ENCODE measurements at places on chromosomes 1 and 21.

DNA sequence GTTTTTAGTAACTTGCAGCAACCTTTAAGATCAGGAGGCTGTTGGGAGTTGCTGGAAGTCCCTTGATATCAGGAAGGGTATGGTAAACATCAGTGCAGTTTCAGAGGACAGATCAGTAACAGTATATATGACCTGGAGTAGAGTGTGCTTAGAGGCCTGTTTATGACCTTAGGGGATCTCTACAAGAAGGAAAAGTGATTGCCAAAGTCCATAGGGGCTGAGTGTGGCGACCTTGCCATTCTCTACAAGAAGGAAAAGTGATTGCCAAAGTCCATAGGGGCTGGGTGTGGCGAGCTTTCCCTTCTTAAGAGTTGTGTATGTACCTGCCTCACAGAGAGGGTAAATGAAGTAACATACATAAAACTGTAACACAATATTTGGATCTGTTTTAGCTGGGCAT lies 28.5 kb upstream of the AXDND1 start:
- no peak for DNase-seq

DNA sequence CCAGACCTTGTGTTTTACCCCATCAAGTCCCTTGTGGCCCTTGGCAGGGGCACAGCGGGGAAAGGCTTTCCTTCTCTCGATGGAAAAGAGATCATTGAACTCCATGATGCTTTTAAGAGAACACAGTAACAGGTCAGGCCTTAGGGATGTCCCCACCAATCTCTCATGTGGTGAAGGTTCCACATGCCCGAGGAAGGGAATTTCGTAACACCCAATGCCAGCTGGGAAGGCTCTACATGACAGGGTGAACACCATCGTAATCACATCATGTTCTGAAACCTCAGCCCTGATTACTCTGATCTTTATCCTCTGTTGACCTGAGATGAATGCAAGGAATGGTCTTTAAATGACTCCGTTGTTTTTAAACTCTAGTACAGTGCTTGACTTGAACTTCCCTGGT lies 105.5 kb upstream of the SPAG17 start:
- DNase-seq = no peak

DNA sequence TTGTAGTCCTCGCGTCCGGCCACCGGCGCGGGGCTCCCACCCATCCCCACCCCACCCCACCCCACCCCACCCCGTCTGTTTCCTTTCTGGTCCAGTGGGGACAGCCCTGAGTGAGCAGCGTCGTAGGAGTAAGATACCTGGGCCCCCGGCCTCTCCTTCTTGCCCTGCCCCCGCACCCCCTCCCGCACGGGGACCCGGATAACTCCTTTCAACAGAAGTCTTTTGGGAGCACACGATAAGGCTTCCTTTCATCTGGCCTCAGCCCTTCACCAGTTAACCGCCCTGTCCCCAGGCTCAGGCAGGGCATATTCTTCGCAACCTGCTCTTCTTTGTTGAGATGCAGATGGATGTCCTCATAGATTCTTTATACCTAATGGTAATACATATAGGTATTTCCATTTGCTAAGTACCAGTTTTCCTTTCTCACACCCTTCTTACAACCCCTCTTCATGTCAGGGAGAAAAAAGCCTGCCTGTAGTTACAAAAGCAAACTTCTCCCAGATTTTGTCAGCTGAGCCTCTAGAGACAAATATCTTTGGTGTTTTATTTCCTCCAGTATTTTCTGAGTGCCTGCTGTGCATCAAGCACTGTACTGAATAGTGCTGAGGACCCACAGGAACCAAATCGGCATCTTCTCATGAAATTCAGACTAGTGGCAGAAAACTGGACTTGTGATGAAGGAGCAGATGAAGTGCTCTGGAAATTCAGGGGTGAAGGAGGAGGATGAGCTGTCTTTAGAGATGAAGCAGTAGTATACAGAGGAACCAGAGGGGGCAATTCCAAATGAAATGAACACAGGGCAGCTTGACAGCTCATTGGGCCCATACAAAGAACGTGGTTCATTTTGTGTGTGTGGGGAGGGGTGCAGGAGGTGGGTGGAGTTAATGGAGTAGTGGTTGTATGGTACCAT lies 33.6 kb downstream of the SLC2A1 start:
- peak; percentile 27 for DNase-seq

GRCh38 chr1:186753241-186753640 lies 73.0 kb upstream of the PTGS2 start:
- DNase-seq = no peak

GRCh38 chr1:219119839-219120238 lies 53.8 kb upstream of the LYPLAL1 start:
- DNase-seq = no peak

- DNase-seq = no peak
These were observed 276.9 kb downstream of the MATN1 start for GRCh38 chr1:30446508-30446907.

- no peak for DNase-seq
These were observed 14.0 kb upstream of the PODN start for GRCh38 chr1:53047737-53048736.

GRCh38 chr21:22235866-22236590 lies 1237.8 kb downstream of the NCAM2 start:
- no peak for DNase-seq

GRCh38 chr1:228286505-228287417 lies 78.9 kb downstream of the OBSCN start:
- DNase-seq = no peak

- DNase-seq = no peak
These were observed 57.5 kb upstream of the IFFO2 start for GRCh38 chr1:19013826-19014548.

DNA sequence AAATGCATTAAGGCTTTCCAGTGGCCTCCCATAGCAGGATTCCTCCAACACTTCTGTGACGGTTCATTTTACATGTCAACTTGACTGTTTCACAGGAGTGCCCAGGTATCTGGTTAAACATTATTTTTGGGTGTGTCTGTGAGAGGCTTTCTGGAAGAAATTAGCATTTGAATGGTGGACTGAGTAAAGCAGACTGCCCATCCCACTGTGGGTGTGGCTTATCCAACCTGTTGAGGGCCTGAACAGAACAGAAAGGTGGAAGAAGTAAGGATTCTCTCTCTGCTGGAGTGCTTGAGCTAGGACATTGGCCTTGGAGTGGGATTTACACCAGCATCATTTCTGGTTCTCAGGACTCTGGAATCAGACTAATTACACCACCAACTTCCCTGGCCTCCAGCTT lies 85.6 kb downstream of the RGS7 start:
- no peak for DNase-seq

- DNase-seq = no peak
These were observed 839.9 kb downstream of the KCNT2 start for GRCh38 chr1:195768377-195768776.

GRCh38 chr1:247054992-247055415 lies 23.6 kb downstream of the ZNF670 start:
- no peak for DNase-seq

DNA sequence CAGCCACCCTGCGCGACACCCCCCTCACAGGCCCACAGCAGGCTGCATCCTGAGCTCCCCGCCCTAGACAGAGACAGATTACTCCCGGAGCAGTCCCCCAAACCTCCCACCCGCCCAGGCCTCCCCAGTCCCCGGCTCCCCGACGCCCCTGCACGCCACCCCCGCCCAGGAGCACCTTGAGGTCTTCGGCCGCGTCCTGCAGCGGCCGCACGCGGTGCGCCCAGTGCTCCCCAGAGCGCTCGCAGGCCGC lies 731 bp downstream of the TRIM11 start:
- no peak for DNase-seq

- peak; percentile 24 for DNase-seq
These were observed 64.7 kb downstream of the SLC35A3 start for GRCh38 chr1:100034470-100034869.

- no peak for DNase-seq
These were observed 90.6 kb downstream of the GPATCH2 start for GRCh38 chr1:217540321-217540720.

- DNase-seq = no peak
These were observed 17.2 kb downstream of the PODN start for GRCh38 chr1:53079251-53079650.

- no peak for DNase-seq
These were observed 83.5 kb upstream of the HMCN1 start for GRCh38 chr1:185650602-185651230.

- peak; percentile 80 for DNase-seq
These were observed 14.5 kb upstream of the IKBKE start for GRCh38 chr1:206455666-206456344.

DNA sequence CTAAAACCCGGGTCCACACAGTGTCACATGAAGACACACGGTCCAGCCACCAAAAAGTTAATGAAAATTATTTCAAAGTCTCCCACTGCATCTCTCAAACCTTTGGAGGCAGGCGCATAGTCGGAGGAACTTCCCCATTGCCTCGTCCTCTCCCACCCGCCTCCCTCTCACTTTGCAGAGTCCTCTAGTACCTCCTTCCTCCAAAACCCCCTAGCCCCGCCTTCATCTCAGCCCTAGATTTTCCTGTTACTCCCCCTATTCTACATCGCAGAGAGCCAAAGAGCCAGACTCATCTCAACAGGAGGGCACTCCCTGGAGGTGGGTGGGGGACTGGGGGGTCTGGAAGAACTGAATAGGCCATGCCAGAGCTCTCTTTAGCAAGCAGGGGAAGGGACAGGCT lies 79.3 kb downstream of the DISP3 start:
- no peak for DNase-seq

GRCh38 chr1:169699707-169700106 lies 11.7 kb downstream of the SELL start:
- no peak for DNase-seq

DNA sequence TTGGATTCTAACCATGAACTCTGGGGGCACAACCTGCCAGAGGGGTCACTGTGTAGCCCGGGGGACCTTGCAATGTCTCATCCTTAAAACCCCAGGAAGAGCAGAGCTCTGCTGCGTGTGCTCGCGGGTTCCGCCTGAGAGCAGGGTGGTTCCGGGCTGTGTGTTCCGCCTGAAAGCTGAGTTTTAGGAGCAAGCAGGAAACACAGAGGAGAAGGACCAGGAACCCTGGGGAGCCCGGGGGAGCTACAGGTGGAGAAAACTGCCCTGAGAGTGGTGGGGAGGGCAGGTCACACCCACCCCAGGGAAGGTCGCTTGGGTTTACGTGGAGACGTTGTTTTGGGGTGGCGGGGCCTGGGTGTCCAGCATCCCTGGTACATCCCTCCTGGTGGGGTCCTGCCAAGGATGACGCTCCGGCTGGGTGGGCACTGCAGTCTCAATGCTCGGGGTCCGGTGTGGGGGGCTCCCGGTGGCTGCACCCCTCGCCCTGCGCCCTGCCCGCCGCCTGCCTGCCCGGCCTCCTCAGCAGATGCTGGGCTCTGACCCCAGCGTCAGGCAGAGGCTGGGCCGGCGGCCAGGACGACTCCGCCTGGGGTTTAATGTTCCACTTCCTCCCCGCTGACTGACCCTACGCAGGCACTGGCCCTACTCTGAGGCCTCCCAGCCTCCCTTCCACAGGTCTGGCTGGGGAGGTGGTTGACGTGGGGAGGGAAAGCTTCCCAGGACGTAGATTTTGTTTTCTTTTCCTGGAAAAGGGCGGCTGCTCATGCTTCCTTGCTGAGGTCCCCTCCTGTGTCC lies 17.3 kb upstream of the C1orf159 start:
- no peak for DNase-seq

DNA sequence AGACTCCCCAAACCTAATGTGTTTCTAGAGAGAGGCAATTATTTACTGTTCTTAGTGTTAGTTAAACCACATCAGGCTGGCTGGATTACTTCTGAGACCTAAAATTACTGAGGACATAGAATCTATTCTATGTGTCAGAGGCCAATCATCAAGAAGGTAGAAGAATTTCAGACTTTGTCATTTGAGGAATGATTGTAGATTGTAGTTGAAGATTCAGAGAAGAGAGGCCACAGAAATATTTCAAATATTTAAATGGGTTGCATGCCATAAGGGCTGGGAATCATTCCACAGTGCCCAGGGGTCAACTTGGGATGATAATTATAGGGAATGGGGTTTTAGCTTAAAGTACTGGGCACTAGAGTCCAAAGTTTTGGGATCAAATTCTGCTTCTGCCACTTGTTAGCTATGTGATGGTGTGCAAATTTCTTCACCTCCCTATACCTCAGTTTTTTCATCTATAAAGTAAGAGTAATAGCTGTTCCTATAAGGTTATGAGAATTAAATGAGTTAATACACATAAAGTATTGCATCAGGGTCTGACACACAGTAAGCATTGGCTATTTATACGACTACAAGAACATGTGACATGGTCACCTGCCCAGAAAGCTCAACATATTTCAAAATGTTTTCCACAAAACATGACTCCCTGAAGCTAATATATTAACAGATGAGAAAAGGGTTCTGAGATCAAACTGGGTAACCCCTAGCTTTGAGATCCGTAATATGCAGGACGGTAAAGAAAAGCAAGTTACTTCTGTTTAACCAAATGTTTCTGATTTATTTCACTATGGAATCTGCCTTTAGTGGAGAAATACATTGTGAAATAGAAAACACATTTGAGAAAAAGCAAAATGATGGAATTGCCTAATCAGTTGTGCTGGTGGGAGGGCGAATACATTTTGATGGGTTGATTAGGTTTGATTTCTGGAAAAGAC lies 69.7 kb upstream of the SPAG17 start:
- no peak for DNase-seq

- no peak for DNase-seq
These were observed 22.9 kb downstream of the ADAM30 start for GRCh38 chr1:119873135-119874015.

GRCh38 chr1:10604966-10605365 lies 130.2 kb downstream of the PEX14 start:
- DNase-seq = no peak

- DNase-seq = no peak
These were observed 1.1 kb downstream of the SHISAL2A start for GRCh38 chr1:52634111-52634510.

DNA sequence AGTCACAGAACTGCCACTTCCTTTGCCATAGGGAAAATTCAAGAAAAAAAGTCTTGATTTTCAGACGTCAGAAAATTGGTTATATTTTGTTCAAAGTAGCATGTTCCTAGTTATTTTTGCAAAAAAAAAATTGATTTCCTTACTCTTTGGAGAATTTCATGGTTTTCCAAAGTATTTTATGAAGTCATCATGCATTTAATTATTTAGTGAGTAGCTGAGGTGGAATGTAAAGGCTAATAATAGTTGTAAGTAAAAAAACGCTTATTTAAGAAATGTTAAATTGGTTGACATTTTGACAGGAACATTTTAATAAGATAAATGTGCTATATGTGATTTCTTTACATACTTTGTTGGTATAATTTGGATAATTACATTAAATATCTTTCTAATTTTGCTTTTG lies 20.8 kb downstream of the TSEN15 start:
- no peak for DNase-seq

- DNase-seq = no peak
These were observed 49.1 kb downstream of the DMRTB1 start for GRCh38 chr1:53508056-53508990.

DNA sequence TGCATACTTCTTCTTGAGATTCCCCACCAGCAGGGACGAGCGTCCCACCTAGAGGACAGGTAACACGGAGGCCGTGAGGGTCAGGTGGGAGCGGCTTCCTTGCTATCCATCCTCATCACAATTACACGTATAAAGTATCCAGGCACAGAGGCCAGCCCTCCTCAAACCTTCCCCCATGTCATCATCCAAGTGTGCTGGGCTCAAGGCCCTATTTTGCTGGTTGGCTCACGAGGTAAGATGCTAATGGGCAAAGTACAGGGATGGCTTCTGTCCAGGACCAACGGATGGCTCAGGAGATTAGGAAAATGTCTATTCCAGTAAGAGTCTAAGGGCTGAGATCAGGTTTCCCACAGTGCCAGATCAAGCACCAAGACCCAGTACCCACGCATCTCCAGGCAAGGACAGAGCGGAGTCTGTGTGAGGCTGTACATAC lies 11.5 kb upstream of the A3GALT2 start:
- no peak for DNase-seq

- DNase-seq = no peak
These were observed 19.4 kb downstream of the VPS13D start for GRCh38 chr1:12249181-12249580.

- no peak for DNase-seq
These were observed 3.0 kb downstream of the SWT1 start for GRCh38 chr1:185159966-185160365.

Data from NCI-H345 (cell line).